Globus pallidus (tissue), 1 donor: ENCODE measurements at places on chromosomes 7 and 10.

- DNase-seq = no peak
Observed at GRCh38 chr7:3243256-3243655, 57.8 kb upstream of the SDK1 start.

GRCh38 chr7:51158742-51159445 lies 157.7 kb downstream of the COBL start:
- no peak for DNase-seq

- DNase-seq = no peak
Observed at GRCh38 chr7:132940084-132940483, 141.8 kb downstream of the CHCHD3 start.

DNA sequence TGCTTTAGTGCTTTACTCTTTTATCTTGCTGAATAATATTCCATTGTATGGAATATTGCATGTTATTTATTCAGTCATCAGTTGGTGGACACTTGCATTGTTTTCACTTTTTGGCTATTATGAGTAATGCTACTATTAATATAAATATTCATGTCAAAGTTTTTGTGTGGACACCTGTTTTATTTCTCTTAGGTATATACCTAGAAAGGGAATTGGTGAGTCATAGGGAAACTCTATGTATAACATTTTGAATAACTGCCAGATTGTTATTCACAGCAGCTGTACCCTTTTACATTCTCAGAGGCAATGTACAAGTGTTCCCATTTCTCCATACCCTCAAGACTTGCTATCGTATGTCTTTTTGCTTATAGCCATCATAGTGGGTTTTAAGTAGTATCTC lies 268.7 kb downstream of the SEMA3A start:
- no peak for DNase-seq

GRCh38 chr10:87668324-87669074 lies 8.8 kb downstream of the PAPSS2 start:
- DNase-seq = no peak

DNA sequence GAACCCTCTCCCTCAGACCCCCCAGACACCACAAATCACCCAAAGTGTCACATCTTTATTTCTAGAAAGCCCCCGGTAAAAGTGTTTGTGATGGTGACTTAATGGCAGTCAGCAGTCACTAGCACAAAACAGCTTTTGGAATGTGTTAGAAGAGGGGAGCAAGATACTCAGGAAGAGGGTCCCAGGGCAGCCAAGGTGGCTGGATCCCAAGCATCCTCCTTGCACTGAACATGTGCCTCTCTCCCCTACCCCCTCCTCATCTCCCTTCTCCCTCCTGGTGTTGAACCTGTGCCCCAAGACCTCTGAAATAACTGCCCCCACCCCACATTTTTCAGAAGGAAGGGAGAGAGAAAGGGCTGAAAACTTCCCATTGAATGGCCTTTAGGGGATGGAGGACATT lies 37.8 kb upstream of the MXI1 start:
- DNase-seq = no peak

- DNase-seq = no peak
Observed at GRCh38 chr10:51487576-51487975, 211.8 kb downstream of the CSTF2T start.

- DNase-seq = no peak
Observed at GRCh38 chr10:1209355-1209979, 153.3 kb downstream of the WDR37 start.

DNA sequence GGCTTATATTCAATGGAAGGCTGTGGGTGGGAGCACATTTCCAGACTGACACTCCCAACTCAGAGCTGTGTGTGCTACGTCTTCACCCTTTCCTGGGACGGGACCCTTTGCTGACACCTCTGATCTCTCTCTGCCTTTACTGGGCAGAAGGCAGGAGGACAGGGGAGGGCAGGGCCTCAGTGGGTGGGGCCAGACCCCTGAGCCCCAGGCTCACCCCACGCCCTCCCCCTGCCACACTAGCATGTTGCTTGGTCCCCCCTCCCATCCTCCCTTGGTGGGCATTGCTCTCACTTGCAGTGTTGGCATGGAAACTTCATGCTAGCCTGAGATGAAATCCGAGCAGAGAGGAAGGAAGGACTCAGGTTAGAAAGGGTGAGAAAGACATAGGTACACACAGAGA lies 18.4 kb downstream of the TMEM273 start:
- no peak for DNase-seq

GRCh38 chr7:36227223-36227622 lies 74.2 kb downstream of the EEPD1 start:
- no peak for DNase-seq

- no peak for DNase-seq
Observed at GRCh38 chr10:23148214-23148613, 43.9 kb upstream of the PTF1A start.

DNA sequence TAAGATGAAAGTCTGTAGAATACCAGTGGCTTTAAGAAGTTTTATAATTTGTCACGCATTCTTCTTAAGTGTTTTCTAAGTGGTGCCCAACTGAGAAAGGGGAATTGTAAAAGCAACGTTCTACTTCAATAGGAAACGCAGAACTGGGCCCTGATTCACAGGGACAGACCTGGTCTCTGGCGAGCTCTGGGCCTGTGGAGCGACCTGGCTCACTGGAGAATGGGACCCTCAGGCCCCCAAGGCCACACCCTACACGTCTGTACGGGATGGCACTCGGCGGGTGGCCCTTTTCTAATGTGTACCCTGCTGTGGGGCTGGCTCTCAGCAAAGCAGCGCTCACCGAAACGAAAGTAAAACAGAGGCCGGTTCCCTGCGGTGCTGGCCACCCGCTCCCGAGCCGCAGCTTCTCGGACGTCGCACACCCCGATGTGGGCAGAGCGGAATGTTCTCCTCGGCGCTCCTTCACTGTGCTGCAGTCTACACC lies 205.0 kb downstream of the DIP2C start:
- no peak for DNase-seq

DNA sequence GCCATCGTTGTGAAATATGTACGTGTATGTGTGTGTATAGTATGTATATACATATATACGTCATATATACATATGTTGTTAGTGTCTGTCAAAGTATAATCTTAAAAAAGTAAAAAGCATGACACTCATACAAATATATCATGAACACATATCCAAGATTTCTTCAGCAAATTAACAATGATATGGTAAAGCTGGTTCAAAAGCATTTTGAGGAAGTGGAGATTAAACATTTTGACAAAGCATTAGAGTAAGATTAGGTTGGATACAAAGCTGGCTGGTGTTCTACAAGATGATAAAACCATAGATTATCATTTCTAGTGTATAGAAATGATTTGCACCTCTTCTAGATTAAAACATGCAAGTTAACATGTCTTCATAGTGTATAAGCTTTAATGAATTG lies 771 bp upstream of the NUDCD3 start:
- no peak for DNase-seq

DNA sequence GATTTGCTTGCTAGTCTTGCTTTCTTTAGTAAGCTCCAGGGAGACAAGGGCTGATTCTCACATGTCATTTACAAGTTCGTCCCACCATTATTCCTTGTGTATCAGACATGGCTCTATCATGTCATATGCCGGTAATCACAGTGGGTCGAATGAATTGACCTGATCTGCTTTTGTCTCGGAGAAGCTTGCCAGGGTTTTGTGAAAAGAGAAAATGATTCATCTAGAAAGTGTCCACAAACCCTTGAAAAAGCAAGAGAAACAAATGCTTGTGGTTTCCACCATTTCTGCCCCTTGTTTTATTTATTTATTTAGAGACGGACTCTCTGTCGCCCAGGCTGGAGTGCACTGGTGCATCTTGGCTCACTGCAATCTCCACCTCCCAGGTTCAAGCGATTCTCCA lies 278.5 kb downstream of the TCF7L2 start:
- no peak for DNase-seq

GRCh38 chr7:94276027-94276426 lies 118.7 kb upstream of the COL1A2 start:
- DNase-seq = no peak

- no peak for DNase-seq
Observed at GRCh38 chr7:27134392-27134791, 3.8 kb upstream of the HOXA4 start.

GRCh38 chr7:144818511-144818910 lies 17.3 kb downstream of the TPK1 start:
- DNase-seq = no peak

GRCh38 chr7:101891936-101892640 lies 74.7 kb downstream of the CUX1 start:
- DNase-seq = no peak

DNA sequence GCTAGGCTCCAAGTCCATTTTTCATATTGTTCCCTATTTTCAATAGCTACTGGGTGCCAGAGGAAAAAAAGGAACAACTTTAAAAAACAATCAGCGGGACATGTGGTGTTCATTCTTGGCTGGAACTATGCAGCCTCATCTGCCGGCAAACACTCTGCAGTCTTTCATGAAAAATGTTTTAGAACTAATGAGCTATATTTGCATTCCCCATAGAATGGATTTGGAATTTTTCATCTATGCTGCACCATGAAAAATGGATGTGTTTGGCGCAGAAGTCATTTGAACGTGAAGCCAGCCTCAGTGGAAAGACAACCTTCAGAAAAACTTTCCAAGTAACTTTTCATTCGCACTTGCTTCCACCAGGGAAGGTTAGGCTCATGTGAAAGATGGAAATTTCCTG lies 270.5 kb downstream of the SKAP2 start:
- no peak for DNase-seq

DNA sequence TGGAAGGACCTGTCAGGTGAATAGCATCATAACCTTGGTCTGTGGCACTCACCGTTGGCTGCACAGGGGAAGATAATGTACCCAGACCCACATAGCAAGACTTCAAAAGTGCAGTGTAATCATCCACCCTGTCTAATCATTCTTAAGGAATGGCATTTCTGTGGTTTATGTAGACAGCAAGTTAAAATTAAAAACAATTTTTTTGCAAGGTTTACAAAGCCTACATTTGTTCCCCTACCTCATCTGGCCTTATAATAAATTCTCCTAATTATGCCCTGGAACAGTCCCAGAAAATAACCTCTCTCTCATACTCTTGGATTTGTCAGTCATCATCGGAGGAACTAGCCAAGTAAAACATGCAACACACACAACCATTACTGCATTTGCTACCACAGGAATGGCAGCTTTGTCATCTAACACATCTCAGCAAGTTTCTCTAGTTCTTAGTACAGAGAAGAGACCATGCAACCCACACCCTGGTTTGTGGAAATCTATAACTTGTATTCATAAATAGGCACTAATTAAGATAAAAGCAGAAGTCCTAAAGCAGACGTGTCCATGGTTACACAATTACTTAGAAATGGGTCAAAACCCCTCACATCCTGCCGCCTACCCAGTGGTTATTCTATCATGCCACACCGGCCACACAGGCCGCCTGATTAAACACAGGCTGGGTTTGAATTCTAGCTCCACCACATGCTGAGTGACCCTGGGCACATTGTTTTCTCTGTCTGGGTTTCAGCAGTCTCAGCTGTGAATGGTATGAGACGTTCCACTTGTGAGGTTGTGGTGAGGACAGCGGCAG lies 19.1 kb downstream of the ABLIM1 start:
- no peak for DNase-seq

DNA sequence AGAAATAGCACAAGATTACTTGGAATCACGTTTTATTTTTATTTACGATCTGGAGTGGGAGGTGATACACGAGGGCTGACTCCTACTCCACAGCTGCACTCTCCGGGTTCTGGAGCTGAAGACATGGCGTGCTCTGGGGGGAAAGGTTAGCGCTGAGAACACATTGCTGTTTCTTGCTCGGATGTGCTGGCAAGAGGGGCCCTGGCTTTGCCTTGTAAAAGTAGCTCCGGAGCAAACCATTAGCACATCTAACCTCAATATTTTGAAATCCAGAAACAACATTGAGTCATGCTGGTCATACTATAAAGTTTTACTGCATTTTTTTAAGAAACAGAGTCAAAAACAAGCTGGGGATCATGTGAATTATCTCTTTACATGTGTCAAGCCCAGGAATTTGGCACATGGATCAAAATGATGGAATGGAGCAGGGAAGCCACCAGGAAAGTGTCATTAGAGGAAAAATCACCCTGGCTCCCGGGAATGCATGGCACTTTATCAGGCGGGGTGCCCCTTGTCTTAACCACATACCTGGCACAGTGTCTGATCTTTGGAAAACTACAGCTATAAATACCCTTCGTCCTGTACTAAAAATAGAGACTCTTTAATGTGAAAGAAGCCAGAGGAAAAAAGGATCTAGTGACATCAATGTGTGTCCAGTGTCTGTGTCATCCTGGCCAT lies 31.6 kb upstream of the LYZL1 start:
- DNase-seq = no peak

GRCh38 chr10:19638182-19638895 lies 177.9 kb upstream of the PLXDC2 start:
- peak; percentile 44 for DNase-seq

- DNase-seq = no peak
Observed at GRCh38 chr7:22683379-22683778, 43.6 kb upstream of the IL6 start.

GRCh38 chr7:148535217-148535616 lies 55.3 kb upstream of the C7orf33 start:
- DNase-seq = peak; percentile 9

DNA sequence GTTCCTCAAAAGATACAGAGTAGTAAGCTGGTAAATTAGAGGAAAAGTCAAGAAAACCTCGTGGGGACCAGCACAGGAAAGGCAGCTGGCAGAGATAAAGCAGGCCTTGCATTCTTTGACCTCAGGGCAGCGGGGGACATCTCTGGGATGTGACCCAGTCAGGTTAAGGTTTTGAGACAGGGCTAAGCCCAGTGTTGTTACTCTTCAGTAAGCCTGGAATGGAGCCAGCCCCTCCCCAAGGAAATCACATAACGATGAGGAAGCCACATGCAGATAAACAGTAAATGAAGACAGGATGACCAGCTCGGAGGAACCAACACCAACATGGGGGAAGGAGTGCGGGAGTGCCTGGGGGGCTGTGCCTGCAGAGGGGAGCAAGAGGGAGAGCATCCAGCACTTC lies 99.6 kb downstream of the JAZF1 start:
- DNase-seq = no peak

GRCh38 chr10:36547965-36548364 lies 577.4 kb upstream of the ANKRD30A start:
- no peak for DNase-seq

DNA sequence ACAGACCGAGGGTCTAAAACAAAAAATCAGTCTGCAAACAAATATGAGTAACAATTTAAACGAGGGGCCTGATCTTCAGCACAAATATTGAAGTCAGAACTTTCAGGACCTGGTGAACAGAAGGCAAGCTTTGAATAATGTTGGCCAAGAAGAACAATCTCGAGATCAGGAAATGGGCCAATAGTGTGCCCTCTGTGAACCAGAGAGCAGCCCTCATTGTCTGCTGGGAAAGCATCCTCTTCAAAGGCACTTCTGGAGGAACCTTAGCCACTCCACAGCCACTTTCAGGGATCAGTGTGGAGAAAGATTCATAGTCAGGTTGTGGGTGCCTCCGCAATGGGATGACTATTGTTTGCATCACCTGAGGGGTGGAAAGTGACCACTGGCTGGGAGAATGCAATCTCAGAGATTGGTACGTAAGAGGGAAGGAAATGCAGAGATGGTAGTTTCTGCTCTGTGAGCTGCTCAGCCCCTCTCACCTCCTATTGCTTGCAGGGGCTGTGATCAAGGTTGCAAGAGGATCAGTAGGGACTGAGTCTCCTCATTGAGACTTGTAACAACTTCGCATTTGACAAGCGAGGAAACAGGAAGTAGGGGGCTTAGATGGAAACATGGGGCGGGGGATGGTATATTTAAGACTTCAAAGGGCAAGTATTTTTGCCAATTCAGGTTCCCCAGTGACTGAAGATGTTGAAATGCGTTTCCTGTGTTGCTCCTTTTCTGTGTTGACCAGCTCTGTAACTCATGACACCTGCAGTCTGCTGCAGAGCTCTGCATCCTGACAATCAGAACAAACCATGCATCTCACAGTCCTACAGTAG lies 28.4 kb upstream of the IFRD1 start:
- DNase-seq = peak; percentile 11

GRCh38 chr7:83036721-83037380 lies 125.8 kb downstream of the PCLO start:
- no peak for DNase-seq
